ENCODE measurements at places on chromosomes 16 and 17.

DNA sequence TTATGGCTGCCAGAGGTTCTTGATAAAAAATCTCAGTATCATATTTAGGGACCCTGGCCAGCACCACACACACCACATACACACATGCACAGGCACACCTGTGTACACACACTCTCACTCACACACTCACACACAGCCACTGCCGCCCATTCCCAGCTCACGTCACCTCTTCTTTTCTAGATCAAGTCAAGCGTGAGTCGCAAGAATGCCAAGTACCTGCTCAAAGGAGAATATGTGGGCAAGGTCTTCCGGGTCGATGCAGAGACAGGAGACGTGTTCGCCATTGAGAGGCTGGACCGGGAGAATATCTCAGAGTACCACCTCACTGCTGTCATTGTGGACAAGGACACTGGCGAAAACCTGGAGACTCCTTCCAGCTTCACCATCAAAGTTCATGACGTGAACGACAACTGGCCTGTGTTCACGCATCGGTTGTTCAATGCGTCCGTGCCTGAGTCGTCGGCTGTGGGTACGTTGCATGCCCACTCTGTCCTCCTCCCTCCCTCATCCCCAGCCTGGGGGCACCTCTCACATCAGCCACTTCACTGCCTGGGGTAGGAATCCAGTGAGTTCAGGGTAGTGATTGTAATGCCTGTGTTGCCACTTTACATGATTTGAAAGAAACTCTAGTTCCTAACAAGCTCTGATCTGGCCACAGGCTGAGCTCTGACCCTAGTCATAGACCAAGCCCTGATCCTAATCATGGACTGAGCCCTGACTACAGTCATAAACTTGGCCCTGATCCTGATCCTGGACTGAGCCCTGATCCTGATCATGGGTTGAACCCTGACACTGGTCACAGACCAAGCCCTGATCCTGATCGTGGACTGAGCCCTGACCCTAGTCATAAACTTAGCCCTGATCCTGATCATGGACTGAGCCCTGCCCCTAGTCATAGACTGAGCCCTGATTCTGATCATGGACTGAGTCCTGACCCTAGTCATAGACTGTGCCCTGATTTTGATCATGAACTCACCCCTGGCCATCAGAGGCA is 20.4 kb downstream of the CDH5 start:
- peak; percentile 4 for DNase-seq

GRCh38 chr17:14069251-14070021 is at the start of gene COX10:
Gene COX10 (plus strand): TSS chr17:14069504. CDS start chr17:14069606, 102 bp downstream.
- peak; percentile 58 for DNase-seq

GRCh38 chr17:22128723-22129122 is 436.4 kb downstream of the KCNJ18 start:
- DNase-seq = no peak

- DNase-seq = no peak
Measured at GRCh38 chr17:2092253-2092652, 37.4 kb downstream of the HIC1 start.

DNA sequence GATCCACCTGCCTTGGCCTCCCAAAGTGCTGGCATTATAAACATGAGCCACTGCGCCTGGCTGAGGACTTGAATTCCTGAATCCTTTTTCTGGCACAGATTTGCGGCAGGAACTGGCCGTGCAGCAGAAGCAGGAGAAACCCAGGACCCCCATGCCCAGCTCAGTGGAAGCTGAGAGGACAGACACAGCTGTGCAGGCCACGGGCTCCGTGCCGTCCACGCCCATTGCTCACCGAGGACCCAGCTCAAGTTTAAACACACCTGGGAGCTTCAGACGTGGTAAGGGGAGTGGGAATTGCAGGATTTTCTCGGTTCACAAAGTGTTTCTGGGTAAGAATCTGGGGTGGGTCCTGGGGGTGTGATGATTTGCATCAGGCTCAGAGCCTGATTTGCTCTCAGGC is 41.0 kb downstream of the NDE1 start:
- no peak for DNase-seq

- DNase-seq = no peak
Measured at GRCh38 chr16:13136901-13137300, 235.5 kb downstream of the SHISA9 start.

- no peak for DNase-seq
Measured at GRCh38 chr16:69111876-69112230, 6.4 kb downstream of the HAS3 start.

DNA sequence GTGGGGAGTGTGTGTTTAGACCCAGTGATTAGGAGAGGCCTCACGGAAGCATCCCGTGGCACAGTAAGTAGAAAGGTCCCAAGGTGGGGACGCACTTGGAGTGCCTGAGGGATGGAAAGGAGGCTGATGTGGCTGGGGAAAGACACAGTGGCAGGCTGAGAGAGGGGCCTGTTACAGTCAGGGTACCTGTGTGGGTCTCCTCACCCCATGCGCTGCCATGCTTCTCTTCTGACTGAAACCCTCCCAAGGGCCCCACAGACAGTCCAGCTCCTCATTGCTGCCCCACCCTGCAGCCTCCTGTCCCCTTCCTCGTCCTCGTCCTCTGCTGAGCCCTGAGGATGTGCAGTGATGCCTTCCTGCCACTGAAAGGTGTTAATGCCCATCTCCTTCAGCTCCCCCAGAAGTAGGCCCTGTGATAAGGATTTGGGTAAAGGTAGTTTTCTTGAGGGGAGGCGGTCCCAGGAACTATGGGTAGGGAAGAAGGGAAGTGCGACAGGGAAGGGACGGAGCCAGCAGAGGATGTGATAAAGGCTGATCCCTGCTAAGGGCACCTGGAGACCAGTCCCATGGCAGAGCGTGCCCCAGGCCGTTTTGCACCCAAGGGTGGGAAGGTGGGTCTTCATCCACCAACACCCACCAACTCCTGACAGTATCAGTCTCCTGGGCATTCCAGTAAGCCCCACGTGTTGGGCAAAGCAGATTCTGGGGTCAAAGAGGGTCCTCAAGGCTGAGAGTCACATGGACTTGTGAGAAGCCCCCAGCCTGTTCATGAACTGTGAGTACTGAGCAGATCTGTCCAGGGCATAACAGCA is 237.2 kb downstream of the GSG1L start:
- DNase-seq = no peak

GRCh38 chr17:1580979-1581676 is 18.5 kb upstream of the PITPNA start:
- DNase-seq = no peak

GRCh38 chr16:66416136-66416535 is 11.0 kb upstream of the BEAN1 start:
- DNase-seq = no peak

DNA sequence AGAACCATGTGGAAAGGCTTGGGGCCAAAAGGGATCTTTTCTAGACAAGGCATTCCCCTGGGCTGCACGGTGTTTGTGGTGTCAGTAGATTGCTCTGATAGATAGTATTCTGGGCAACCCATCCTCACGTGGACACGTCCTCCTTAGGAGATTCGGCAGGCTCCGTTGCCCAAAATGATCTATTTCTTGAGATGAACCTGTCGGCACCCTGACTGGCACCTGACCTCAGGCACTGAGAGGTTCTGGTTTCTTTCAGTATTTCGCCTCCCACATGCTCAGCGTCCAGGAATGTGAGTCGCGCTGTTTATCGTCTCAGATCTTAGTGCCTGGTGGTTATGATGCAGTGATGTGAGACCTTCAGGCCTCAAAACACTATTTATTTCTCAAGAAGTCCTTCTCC is 89.7 kb downstream of the MARCHF10 start:
- DNase-seq = no peak

DNA sequence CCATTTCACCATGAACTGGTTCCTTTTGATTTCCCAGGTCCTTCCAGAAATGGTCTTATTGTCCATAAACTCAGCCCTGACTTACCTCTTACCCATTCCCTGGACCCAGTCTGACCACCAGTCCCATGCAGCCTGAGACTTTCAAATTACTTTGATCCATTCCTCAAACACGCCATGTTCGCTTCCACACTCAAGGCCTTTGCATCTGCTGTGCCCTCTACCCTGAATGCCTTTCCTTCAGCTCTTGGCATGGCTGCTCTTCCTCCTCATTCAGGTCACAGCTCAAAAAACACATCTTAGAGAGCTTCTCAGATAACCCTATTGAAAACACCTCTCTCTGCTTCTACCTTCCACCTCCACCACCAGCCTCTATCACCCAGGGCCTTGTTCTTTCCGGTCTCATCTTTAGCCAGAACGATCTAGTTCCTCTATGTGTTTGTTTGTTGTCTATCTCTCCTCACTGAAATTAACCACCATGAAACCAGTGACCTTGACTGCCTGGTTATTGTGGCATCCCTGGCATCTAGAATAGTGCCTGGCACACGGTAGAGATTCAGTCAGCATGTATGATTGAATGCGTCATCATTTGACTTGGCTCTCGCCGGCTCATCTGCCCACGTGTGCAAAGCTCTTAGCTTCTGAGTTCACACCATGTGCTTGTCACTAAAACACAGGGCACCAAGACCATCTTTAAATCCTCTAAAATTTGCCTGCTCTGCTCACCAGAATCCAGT is 12.8 kb downstream of the CRYM start:
- DNase-seq = no peak

- no peak for DNase-seq
Measured at GRCh38 chr16:11627822-11628457, 40.3 kb upstream of the SNN start.

DNA sequence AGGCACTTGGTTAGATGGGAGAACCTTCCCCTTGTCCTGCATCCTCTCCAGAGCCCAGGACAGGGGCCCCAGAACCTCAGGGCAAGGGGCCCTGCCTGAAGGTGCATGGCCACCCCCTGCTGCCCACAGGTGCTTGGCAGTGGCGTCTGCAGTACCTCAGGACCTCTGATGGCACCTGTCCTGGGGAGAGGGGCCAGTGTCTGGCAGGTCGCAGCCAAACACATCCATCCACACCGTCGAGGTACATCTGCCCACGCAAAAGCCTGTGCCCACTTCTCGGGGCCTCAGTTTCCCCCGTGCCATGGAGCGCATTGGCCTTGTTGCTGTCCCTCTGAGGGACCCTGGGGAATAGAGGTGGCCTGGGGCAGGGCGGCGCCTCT is 9.3 kb downstream of the MAP2K3 start:
- DNase-seq = no peak

GRCh38 chr16:77596261-77596660 is 126.1 kb upstream of the NUDT7 start:
- no peak for DNase-seq

- DNase-seq = no peak
Measured at GRCh38 chr16:74713325-74713724, 12.7 kb upstream of the MLKL start.

GRCh38 chr16:2664574-2664982 is 17.7 kb upstream of the KCTD5 start:
- DNase-seq = no peak

DNA sequence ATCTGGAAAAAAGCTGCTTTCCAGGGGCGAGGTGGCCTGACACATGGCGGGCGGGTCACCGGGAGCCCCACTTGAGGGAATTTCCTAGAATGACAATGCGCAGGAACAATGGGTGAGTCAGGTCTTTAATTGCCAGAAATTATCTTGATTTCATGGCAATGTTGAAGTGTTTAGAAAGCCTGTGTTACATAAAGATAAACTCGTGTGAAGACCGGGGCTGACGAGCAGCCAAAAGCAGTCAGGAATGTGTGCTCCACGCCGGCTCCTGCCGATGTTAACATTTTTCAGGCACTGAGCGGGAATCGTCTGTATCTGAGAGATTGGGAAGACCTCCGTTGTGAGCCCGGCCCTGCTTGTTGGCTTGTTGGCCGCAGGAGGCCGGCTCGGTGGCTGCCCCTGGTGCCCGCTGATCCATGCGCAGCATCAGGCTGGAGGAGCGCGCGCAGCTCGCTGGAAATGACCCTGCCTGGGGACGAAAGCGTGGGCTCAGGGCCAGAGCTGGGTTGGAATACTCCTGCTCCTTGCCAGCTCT is 353.1 kb downstream of the FOXL1 start:
- DNase-seq = no peak

- DNase-seq = no peak
Measured at GRCh38 chr16:35743101-35743692, 2283.8 kb downstream of the TP53TG3F start.

GRCh38 chr16:19757762-19758595 is 39.9 kb downstream of the IQCK start:
- no peak for DNase-seq

GRCh38 chr16:8537691-8538342 is 52.5 kb downstream of the TMEM114 start:
- DNase-seq = no peak

DNA sequence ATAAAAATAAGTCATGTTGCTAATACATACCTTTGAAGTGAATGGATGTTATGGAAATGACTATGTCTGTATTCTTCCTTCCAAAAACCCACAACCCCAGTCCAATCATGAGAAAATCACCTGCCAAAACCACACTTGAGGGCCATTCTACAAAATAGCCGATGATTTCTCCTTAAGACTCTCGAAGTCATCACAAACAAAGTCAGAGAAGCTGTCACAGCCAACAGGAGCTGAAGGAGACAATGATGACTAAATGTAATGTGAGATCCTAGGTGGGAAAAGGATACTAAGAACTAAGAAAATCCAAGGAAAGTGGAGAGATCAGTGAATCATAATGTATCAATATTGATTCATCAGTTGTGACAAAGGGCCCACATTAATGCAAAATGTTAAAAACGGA is 432.9 kb upstream of the DYNLRB2 start:
- DNase-seq = no peak

- no peak for DNase-seq
Measured at GRCh38 chr17:4704991-4705390, 1.1 kb upstream of the PELP1 start.

DNA sequence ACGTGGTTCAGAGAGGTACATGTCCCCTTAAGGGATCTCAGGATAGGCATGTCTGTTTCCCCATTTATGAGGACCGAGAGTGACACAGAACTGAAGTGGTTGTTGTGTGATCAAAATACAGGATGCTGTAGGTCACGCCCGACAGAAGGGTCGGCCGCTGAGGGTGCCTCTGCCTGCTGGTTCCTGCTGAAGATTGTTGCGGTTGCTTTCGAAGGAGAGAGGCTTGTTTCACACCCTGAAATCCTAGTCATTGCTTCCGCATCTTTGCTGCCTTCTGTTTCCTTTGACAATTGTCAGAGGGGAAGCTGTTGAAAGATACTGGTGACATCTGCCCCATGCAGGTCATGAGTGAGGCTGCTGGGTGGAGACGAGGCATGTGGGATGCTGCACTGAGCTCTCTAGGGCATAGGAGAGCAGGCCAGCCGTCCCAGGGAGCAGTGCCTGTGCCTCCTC is 3.8 kb upstream of the NAT9 start:
- DNase-seq = no peak

DNA sequence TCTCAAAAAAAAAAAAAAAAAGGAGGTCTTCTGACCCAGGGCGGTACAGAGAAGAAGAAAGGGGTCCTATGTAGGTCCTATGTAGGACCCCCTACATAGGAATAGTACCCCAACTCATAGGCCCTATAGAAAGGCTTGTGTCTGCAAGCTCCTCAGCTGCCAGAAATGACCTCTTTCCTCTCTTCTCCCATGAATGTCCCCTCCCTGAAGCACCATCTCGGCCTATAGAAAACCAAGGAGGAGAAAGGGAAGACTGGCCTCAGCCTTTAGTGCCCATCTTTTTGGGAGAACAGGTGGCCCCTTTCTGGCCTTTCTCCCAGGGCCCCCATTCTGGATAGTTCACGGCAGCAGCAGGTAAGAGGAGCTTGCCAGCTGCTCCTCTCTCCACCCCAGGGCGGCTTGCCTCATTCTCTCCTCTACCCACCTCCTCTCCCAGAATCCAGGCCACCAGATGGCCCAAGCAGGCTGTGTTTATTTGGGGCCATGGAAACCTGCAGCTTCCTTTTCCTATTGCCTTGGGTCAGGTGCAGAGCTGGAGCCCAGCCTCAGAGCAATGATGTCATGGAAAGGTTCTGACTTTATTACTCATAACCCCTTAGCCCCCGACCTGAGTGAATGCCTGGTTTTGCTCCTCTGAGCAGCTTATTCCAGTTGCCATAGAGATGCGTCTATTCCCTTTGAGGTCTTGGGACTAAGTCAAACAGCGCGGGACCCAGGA is 1.6 kb upstream of the MRPL58 start:
- DNase-seq = no peak
